NCI-H1436 (cell line): ENCODE measurements at places on chromosomes 11 and 22.

- DNase-seq, result no peak
These were observed 1.0 kb upstream of the RELA start for GRCh38 chr11:65663639-65664200.

GRCh38 chr11:134480136-134480712 is 68.2 kb upstream of the B3GAT1 start:
- no peak for DNase-seq

DNA sequence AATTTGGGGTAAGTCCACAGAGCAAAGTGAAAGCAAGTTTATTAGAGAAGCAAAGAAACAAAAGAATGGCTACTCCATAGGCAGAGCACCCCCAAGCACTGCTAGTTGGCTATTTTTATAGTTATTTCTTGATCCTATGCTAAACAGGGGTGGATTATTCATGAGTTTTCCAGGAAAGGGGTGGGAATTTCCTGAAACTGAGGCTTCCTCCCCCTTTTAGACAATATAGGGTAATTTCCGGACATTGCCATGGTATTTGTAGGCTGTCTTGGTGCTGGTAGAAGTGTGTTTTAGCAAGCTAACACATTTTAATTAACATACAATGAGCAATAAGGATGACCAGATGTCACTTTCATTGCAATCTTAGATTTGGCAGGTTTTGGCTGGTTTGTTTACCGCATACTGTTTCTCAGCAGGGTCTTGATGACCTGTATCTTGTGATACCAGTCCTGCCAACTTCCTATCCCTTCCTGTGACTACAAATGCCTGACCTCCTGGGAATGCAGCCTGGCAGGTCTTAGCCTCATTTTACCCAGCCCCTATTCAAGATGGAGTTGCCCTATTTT is 937 bp upstream of the C1QTNF6 start:
- no peak for DNase-seq

DNA sequence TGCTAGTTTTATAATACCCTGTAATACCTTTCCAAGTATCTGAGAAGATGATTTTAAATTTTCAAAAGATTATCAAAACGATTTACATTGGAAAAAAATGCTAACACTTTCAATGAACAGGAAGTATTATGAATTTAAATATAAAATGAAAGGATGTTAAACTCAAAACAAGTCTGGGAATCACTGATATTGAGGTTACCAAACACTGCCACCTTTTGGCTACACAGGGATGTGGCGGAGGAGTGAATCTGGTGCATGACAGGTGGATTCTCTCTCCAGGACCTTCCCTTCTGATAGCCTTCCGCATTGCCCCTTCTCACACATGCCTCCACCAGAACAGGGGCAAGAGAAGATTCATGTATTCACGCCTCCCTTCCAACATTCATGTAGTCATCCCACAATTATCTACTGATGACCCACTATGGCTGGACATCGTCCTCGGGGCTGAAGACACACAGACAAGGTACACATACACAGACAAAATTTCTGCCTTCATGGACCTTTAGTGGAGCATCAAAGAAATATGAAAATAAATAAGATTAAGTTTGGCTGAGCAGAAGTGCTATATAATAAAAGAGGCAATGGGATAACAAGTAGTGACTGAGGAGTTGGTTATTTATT is 34.7 kb downstream of the ATG16L2 start:
- DNase-seq, result peak; percentile 9

GRCh38 chr11:61700212-61700611 is 20.0 kb downstream of the DAGLA start:
- DNase-seq, result no peak

- no peak for DNase-seq
These were observed 20.4 kb downstream of the FBXO7 start for GRCh38 chr22:32494971-32495370.

GRCh38 chr11:132605825-132606570 is 926.3 kb downstream of the OPCML start:
- DNase-seq, result no peak

- DNase-seq, result no peak
These were observed 58.9 kb upstream of the PAX6 start for GRCh38 chr11:31869986-31870385.

GRCh38 chr22:42443240-42444076 is 11.3 kb upstream of the NFAM1 start:
- DNase-seq, result no peak

GRCh38 chr11:24932110-24933000 is 435.5 kb downstream of the LUZP2 start:
- DNase-seq, result no peak

GRCh38 chr11:129950101-129951091 is 52.2 kb downstream of the PRDM10 start:
- DNase-seq, result no peak

DNA sequence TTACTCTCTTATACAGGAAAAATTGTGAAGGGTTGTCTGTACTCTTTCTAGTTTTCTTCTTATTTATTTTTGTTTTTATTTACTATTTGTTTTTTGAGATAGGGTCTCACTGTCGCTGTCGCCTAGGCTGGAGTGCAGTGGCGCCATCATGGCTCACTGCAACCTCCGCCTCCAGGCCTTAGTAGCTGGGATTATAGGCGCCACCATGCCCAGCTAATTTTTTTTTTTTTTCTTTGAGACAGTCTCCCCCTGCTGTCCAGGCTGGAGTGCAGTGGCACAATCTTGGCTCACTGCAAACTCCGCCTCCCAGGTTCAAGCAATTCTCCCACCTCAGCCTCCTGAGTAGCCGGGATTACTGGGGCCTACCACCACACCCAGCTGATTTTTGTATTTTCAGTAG is 18.4 kb downstream of the CUL5 start:
- no peak for DNase-seq

- no peak for DNase-seq
These were observed 126.3 kb upstream of the ASPHD2 start for GRCh38 chr22:26302726-26303125.

GRCh38 chr11:13183094-13183825 is 94.3 kb upstream of the BMAL1 start:
- peak; percentile 16 for DNase-seq

DNA sequence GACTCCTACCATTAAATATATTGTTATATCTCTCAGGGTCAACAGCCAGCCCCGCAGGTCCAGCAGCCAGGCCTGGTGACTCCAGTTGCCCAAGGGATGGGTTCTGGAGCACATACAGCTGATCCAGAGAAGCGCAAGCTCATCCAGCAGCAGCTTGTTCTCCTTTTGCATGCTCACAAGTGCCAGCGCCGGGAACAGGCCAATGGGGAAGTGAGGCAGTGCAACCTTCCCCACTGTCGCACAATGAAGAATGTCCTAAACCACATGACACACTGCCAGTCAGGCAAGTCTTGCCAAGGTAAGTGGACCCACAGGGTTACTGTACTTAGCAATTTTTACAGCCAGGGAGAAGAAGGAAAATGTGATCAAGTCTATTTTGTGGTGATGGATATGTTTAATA is 35.1 kb downstream of the EP300 start:
- no peak for DNase-seq

- DNase-seq, result no peak
These were observed 166.8 kb downstream of the NTM start for GRCh38 chr11:131537196-131537595.

DNA sequence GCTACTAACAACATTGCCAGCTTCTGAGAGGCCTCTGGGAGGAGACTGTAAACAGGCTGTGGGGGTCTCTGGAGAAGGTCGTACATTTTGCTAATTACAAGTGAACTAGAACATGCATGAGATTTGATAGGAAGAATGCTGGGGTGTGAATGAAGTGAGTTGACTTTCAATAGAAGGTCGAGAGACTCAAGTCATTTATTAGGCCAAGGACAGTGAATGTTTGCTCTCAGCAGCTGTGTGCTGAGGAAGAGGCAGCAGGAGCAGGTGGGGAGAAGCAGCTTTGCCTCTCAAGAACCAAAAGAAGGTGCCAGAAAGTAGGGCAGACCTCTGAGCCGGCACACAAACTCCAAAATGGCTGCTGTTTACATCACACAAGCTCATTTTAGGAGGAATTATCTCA is 91.7 kb downstream of the PIWIL4 start:
- DNase-seq, result no peak

DNA sequence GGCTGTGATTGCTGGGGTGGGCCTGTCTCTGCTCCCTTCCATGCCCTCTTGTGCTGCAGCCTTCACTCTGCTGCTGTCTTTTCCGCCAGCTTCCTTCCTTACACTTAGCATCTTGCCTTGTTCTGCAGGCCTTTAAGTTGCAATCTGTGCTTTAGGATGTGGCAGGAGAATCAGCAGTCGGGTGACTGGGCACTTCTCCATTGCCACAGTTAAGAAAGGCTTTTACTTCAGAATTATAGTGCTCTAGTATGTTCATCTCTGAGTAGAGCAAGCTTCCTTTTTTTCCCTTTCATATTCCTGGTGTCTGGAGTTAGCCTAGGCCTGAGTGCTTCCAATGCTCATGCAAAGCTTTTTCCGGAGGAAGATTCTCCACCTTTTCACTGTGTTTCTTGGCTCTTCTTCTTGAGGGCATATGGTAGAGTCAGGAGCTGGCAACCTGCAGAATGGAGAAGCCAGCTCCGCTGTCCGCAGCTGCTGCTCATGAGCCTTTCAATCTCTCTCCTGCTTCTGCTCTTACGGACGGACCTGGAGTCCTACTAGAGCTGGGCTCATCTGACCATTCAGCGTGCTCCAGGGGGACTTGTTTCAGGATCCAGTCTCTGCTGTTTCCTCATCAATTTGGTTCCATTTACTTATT is 20.2 kb downstream of the PPP6R2 start:
- DNase-seq, result no peak

GRCh38 chr22:37662039-37662438 is 3.5 kb downstream of the PDXP start:
- DNase-seq, result no peak

DNA sequence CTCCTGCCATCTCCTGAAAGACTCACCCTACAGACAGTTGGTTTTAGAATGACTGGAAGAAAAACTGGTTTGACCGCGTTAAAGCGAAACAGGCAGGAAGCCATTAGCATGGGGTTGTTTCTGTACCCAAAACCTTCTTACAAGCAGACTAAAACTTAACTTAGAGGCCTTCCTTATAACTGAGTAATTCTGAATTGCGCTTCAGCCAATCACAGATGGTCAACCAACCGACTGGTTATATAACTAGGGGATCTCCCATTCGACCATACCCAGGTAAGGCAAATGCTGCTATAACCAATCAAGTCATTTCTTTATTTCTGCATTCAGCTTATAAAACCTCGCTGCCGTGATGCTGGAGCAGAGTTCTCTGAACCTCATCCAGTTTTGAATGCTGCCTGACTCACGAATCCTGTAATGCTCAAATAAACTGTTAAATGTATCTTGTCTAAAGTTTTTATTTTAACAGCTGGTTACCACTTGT is 87.8 kb upstream of the DRD2 start:
- no peak for DNase-seq

- no peak for DNase-seq
These were observed 1.2 kb downstream of the SLCO2B1 start for GRCh38 chr11:75152090-75152489.

DNA sequence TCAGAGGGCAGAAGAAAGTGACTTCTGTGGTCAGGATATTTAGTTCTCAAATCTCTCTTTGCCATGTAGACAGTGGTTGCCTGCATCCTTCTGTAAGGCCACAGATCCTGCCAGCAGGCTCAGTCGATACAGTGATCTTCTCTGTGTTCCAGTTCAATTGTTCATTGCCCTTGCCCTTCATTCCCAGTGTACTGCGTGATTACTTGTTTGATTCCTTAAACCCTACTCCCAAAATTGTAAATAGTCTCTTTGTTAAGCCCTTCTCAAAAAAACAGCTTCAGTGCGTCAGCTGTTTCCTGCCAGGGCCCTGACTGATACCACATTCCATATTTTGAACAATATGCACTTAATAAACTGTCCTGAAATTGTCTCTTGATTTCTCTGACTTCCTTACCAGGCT is 9.3 kb upstream of the TYR start:
- DNase-seq, result no peak

DNA sequence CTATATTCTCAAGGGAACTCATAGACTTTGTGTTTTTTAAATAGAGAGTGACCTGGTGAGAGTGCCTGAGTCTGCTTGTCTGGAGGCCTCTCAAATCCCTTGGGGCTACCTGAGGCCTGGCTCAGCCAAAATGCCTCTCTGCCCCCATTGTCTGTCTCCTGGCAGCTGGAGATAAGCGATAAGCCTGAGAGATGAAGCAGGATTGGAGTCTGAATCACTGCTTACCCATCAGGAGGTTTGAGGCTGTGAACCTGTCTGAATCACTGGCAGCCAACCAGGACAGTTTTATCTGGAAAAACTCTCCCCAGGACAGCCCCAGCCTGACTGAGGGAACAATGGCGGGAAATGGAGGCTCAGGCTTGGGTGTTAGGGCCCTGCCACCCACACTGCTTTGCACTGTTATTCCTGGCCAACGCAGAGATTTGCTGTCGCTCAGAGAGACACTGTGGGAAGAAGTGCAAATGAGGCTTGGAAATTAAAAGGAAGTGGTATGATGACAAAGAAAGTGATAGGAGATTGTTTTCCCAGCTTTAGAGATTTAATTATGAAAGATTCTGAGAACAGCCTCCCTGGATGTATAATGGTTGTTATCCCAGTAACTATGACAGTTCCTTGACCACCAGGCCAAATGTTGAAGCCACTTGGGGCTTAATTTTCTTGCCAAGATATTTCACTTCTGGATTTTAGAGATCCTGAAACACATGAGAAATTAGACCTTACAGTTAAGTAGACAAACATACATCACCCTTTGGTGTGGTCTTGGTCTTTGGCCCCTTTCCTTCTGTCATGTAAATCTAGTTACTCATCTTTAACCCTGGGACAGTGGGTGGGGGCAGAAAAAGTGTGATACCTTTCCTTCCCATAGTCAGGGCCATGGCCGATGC is 102.1 kb downstream of the RASSF10 start:
- no peak for DNase-seq

GRCh38 chr22:46969491-46969890 is 207.0 kb downstream of the TBC1D22A start:
- no peak for DNase-seq

DNA sequence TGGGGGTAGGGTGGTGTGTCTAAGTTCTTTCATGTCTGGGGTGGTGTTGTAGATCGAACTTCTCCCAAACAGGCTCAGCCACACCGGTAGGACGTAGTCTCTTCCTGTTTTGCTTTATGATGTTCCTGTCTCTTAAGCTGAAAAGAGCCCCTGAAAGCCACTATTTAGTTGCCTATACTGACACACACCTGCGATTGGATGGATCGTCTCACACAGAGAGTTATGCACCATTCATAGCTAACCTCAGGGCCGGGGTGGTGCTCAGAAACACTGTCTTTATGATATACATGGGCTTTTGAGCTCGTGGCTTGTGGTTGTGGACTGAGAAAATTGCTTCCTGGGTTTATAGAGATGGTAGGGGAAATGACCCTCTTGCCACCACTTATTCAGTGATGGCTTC is 137.6 kb downstream of the TEAD1 start:
- no peak for DNase-seq

- no peak for DNase-seq
These were observed 1.9 kb upstream of the ROBO4 start for GRCh38 chr11:124899383-124900145.

GRCh38 chr11:77589181-77589520 is 602 bp upstream of the AQP11 start:
- no peak for DNase-seq

DNA sequence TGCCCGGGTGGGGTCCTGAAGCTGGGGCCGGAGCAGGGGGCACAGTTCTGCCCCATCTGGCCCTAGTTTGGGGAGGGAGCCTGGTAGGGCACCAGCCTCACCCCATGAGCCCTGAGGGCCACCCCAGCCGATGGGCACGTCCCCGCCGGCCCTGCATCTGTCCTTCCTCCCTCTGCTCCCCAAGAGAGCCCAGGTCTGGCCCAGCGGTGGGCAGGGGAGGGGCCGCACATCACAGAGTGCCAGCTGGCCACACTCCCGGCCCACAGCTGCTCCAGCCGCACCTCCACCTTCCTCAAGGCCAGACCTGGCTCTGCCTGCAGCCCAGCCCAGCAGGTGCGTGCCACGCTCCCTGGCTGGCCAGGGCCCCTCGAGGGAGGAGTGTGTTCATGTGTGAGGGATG is 21.6 kb downstream of the BRSK2 start:
- no peak for DNase-seq
